ENCODE measurements at places on chromosomes 5 and 9. TPM values are rescaled to one million over a fixed set of nuclear protein-coding genes. Genes with fewer than 3 reads are reported as not detected.

GRCh38 chr5:161332343-161332742 lies 214.2 kb downstream of the GABRB2 start:
- no peak for DNase-seq

GRCh38 chr5:102922799-102923477 lies 167.8 kb downstream of the PAM start:
- DNase-seq = no peak

DNA sequence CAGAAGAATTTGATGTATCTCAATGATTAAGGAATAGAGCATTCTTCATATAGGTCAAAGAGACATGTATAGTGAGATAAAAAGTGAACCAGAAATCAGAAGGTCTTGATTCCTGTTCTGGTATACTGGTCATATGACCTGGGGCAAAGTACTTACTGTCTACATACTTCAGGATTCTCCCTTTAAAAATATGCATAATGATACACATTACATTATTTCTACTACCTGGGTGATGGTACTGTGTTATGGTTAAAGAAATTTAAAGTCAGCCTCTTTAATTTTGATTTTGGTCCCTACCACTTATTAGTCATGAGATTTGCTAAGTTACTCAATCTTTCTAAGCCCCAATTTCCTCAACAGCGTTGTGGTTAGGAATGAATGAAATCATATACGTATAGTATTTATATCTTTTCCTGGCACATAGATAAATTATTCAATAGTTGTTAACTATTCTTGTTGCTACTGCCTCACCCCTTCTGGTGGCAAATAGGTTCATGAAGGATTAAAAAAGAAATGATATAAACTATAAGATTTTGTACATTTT lies 984.1 kb downstream of the TLE4 start:
- no peak for DNase-seq

- DNase-seq = no peak
Observed at GRCh38 chr5:38414348-38414747, 142.1 kb downstream of the LIFR start.

GRCh38 chr5:178732281-178732680 lies 1.8 kb upstream of the ZNF354A start:
- no peak for DNase-seq

Gene LRRC19
- total RNA-seq = not detected

DNA sequence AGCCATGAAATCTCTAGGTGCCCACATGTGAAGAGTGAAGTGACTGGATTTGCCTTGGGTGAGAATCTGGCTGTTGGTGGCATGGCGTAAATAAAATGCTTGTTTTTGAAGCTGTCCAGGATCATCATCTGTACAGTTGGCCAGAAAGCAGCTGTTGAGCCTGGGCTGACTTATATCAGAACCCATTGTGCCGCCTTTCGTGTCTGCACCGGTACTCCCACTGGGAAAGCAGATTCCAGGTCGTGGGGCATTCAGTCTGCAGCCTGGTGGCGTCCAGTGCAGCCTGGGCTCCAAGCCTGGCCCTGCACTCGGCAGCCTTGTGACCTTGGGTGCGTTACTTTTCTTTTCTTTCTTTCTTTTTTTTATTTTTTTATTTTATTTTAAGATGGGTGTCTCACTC lies 27.8 kb downstream of the PRRC2B start:
- DNase-seq = no peak

GRCh38 chr9:93267681-93268505 lies 84.0 kb downstream of the WNK2 start:
- DNase-seq = no peak

Gene SH2D3C
- total RNA-seq = 18.2 TPM

- DNase-seq = peak; percentile 77
Observed at GRCh38 chr5:73515232-73515631, 17.0 kb downstream of the BTF3 start.

GRCh38 chr5:150363185-150363584 lies 5.7 kb downstream of the TCOF1 start:
- no peak for DNase-seq

Gene PPP2CA
- total RNA-seq = 78.2 TPM

Gene CD274
- total RNA-seq = 6.5 TPM

Gene NPR2
- 8.0 TPM for total RNA-seq

Gene SCGB3A2
- total RNA-seq = not detected

GRCh38 chr9:128456613-128457061 lies 831 bp downstream of the ODF2 start:
- peak; percentile 57 for DNase-seq

DNA sequence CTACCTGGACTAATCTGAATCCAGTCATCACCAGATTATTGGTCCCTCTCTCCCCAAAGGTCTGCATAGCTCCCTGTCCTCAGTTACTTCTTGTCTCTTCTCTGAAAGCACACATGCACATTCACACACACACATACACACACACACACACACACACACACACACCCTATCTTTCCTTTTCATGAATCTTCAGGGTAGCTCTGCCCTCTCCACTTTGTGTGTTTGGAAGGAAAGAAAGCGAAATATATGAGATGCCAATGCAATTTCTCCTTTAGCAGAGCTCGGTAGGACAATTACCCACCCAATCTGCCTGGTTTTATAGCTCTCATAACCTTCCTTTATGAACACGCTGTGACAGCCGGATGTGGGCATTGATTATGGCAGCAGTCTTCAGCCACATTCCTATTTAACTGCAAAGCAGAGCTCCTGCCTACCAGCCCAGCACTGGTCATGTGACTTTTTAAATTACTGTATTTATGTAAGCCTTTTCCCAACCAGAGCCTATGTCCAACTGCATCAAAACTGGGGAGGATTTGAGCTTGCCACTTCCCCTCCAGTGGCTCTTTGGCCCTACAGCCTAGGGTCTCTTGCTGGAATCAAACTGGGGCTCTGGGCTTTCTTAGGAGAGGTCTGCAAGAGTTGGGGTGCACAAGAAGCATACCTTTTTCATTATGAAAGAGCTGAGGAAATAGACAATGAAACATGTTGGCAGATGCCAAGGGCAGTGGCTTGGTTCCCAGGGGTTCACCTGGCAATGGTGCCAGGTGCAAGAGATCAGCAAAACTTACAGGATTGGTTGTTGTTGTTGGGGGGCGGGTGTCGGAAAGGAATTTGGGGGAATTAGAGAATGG lies 20.8 kb upstream of the MATR3 start:
- no peak for DNase-seq

Gene OR1J2
- total RNA-seq = not detected

DNA sequence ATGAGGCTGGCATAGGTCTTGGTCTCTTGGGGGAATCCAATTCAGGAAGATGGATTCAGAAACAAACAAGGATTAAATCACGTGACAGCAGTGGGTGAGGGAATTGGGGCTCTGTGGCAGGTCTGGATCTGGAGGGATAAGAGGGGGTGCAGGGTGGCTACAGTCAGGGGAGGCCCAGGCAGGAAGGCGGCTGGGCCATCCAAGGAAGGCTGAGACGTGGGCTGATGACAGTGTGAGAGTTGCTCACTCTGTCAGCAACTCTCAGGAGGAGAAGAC lies 65.8 kb upstream of the COL5A1 start:
- no peak for DNase-seq

DNA sequence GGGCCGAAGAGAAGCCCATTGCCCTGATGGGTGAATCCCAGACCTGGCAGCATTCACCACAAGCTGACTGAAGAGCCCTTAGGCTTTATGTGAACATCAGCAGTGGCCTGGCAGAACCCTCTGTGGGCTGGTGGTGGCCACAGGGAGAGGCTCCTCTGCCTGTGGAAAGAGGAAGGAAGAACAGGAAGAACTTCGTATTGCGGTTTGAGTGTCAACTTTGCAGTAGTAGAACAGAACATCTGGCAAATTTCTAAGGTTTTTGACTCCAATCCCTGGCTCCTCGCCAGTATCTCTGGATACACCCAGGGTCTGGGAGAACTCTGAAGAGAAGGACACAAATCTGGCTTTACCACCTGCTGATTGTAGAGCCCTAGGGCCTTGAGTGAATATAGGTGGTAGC lies 356.4 kb upstream of the GRAMD2B start:
- no peak for DNase-seq

Gene RNF180
- total RNA-seq = 99.0 TPM

Gene TRIM36
- total RNA-seq = 0.22 TPM

DNA sequence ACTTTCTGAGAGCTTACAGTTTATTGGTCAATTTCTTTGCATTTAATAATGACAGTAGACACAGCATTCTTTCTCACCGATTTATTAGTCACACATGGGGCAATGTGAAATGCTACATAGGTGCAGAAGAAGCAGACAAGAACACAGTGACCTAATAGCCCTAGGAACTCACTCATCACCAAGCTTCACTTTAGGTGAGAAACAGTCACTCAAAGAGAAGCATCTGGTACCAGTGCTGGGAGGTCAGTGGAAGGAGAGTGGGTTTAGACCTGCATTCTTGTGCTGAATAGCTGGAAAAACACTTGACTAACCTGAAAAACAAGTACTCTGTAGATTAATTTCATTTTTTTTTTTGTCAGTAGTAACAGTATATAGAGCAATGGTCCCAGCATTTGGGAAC lies 179.6 kb downstream of the GRIA1 start:
- no peak for DNase-seq

GRCh38 chr5:136123236-136123768 lies 9.3 kb upstream of the SMAD5 start:
- DNase-seq = no peak

GRCh38 chr9:16361118-16361517 lies 509.4 kb downstream of the BNC2 start:
- no peak for DNase-seq

Gene ENTPD8
- total RNA-seq = not detected

- DNase-seq = no peak
Observed at GRCh38 chr9:93264338-93265125, 80.6 kb downstream of the WNK2 start.

- DNase-seq = no peak
Observed at GRCh38 chr9:111731928-111732327, 62.8 kb downstream of the SHOC1 start.

Gene SPAAR
- total RNA-seq = 2.1 TPM

DNA sequence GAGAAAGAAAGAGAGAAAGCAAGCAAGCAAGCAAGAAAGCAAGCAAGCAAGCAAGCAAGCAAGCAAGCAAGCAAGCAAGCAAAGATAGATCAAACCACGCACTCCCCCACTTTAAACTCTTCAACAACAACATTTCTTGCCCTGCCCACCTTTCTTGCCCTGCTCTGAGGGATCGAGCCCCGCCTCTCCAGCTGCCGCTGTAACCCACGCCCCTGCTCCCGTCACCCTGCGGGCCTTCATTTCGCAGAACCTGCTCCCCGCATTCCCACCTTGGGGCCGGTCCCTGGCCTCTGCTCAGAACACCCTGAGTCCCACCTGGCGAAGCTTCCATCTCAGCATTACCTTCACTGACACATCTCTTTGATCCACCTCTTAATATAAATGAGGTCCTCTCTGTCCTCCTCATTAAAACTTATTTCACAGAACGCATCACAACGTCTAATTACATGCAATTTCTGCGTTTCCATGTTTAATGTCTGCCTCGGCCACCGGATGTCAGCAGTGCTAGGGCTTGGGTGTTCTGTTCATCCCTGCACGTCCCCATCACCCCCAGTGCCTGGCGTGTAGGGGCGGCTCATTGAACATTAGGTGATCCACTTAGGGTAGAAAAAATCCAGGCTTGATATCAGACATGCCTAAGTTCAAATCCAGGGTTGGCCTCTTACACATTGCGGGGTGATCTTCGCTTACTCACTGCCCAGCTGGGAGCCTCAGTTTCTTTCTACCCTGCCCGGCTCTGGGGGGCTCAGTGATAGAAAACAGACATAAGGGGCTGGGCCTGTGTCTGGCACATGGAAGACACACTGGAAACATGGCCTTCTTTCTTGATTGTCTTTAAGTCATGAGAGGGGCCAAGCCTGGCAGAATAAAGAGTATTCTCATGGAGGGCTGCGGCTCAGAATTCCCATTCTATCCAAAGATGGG lies 187.6 kb downstream of the DAB2IP start:
- DNase-seq = no peak

DNA sequence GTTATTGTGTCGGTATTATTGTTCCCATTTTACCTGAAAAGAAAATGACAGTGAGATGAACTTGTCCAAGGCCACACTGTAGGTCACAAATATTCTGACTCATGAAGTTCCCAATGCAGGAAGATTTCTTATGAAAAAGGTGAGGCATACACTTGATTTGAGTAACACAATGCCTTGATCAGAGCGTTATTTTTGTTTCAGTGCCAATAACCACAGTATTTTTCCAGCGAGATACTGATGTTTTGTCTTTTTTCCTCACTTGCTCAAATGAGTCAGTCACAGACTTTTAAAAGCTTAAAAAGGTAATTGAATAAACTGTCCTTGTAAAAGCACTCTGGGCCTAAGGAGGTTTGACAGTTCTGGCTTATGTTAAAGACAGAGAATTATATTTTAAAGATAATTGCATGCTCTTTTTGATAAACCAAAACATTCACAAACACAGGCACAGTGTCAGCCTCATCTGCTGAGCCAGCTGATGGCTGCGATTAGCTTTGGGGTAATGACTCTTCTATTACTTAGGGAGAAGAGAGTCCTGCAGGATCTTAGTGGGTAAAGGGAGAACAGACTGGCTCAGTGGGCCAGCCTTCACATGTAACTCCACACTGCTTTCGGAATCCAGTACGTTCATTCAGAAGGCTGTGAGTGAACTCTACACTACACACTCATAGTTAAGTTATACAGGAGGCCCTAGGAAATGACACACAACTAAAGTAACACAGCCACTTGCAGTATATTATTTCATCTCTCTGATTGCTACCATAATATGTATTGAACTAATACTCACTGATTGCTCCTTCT lies 165.5 kb upstream of the CD180 start:
- DNase-seq = no peak

- DNase-seq = peak; percentile 60
Observed at GRCh38 chr5:172322028-172322965, 38.7 kb upstream of the UBTD2 start.

Gene C9
- total RNA-seq = not detected

Data from thyroid gland (tissue), 4 donors.